Hematopoietic multipotent progenitor cell (in vitro differentiated cells): ENCODE measurements at places on chromosomes 1 and 21.
A peak's percentile ranks its signal among the peaks of the same experiment; 100 is the strongest.

DNA sequence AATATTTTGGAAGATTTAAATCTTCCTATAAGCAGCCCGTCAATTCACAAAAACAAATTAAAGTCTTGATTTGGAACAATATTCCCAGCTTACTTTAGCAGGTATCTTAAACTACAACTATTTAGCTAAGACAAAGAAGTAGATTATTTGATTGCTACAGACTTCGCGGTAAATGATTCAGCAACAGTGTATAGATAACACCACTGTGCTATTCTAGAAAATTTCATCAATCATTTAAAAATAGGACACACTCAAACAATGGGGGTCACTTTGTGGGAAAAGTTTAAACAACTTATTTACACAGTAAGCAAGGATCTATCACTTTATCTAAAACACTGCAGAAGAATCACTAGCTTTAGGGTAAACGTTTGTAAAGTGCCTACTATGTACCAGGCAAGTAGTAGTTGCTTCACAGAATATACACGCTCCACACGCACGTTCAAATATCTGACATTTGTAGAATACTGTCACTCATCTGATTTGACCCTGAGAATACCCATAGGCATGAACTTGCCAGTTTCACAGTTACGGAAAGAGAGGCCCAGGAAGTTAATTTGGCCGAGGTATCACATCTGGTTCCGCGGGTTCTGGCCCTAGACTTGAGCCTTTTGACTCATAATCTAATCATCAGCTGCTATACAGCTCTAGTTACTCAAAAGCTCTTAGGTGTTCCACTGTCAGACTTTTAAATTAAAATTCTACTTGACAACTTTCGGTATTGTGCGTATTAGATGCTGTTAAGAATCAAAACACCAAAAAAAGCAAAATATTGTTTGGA is 876 bp downstream of the DENND2C start:
- peak; percentile 10 for DNase-seq

DNA sequence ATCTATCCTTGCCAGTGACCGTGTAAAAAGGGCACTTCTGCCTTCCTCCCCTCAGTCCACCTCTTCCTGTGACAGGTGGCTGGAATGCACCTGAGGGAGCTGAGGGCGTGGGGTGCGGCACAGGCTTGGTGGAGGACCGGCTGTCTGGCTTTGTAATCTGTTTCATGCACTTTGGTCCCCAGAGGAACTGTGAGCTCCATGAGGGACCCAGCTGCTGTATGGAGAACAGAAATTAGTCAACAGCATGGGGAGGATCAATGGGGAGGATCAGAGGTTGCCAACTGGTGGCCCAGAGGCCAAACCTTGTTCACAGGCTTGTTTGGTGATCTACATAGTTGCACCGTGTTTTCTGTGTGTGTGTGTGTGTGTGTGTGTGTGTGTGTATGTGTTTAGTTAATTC is 19.0 kb upstream of the LUZP1 start:
- no peak for DNase-seq

DNA sequence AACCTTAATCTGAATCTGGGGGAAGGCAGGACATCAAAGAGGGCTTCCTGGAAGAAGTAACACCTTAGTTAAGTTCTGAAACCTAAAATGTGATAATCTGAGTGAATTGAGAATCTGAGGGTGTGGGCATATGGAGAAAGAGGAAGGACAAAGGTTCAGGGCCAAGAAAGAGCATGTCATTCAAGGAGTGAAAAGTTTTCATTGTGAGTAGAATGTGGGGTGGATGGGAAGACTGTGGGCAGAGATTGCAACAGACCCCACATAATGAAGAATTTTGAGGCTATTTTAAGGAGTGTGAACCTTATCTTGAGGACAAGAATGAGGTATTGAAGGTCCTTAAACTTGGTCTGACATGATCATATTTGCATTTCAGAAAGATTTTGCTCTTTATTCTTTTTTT is 227.2 kb downstream of the PTGER3 start:
- DNase-seq: no peak

DNA sequence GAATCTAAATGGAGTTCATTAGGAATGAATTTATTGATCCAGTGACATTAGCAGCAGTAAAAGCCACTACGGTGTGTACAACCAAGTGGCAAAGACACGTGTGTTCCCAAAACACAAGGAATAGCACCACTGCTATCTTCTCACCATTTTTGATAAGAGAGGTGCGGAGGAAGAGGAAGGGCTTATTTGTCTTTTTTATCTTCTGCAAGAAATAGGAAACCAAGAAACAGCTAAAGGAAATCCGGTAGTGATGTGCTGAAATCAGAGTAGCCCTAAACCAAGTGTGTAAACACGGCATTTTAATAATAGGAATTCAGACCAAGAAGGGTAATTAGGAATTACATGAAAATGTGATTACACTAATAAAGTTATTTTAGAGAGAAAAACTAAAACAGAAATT is 9.1 kb upstream of the SCYL3 start:
- no peak for DNase-seq

DNA sequence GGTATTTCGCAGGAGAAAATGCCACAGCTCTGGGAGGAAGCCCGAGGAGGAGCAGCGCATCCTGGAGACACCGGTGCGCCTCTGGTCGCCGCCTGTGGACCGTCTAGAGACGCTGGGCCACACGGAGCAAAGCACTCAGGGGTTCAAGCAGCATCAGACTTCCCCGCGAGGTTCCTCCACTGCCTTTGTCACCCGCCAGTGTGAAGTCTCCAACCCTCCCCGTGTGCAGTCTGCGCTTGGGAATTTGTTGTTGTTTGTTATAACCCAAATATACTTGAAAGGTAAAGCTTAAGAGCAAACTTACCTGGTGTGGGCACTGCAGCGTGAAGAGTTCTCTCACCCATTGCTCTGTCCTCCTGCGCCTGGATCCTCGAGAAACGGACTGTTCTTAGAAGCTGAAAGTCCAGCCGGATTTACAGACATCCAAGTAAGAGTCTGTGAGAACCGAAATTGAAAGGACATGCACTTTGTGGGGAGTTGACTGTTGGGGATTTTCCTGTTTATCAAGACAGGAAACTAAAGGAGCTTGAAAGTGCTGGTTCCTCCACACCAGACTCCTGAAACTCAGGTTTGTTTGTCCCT is at the start of gene GBP4:
Gene GBP4 (minus strand): TSS at position 452 of the 582 bp plus-strand sequence. CDS start 108 bp downstream, at position 344.
- DNase-seq: peak; percentile 50

DNA sequence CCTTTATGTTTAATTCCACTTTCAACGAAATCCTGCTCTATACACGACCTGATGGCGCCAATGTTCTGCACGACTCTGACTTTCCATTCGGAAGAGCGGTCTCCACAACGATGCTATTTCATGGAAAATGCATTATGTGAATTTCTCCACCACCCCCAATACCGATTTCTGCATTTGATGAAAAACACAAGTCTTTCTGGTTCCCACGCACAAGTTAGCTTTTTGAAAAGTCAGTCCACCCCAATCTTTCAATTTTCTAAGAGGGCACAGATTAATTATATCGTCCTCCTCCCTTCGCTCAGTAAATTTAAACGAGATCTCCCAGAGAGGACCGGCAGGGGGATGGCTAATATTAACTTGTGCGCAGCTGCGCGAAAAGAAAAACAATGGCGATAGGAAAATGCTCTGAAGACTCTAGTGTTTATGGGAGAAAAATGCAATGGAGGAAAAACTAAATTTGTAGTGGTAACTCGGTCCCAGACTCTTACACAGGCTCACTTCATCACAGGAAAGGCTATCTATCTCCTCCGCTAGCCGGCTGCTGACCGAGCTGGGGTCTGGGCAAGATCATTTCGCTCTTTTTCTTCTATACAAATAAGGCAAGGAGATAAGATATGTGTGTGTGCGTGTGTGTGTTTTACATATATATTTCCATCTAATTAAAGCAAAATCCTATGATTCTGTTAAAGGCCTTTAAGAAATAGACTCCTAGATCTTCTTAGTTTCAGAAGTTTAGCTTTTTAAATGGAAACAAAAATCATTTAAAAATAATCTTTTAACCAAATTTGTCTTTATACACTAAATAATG is 1.2 kb upstream of the LHX8 start:
- DNase-seq: no peak

- DNase-seq: no peak
Observed at GRCh38 chr1:226664413-226665101, 74.5 kb downstream of the ITPKB start.

- DNase-seq: no peak
Observed at GRCh38 chr1:67960766-67961165, 89.7 kb downstream of the DIRAS3 start.

DNA sequence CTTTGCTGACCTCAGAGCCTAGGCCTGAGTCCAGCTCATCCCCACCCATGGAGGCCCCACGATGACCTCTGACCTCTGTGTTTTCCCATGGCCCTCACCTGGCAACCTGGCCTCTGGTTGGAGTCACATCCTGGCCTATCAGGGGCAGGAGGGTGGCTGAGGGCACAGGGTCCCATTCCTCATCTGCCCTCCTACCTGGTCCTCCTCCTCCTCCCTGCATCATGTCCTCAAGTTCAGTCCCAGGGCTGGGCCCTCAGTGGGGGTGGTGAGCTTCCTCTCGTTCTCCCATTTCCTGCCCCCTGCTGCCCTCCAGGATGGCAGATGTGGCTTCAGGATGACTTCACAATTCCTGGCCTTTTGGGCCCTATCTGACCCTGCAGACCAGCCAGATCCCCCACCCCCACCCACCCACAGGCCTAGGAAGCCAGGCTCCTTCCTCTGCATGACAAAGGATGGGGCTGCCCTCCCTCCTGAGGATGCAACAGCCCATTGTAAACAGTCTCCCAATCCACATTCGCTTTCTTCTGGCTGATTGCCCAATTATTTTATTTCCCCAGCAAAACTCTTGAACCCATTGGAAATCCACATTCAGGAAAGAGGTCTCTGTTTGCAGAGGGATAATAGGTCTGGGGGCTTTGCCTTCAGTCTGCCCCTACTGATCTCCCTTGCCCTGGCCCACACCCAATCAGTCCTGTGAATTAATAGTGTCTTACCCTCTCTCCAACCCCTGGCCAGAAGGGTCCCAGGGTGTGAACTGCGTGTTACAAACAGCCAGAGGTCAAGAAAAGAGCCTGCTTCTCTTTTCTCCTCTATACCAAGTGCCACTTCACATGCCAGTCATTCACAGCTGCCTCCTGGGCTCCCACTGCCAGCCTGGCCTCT is 10.3 kb upstream of the LEFTY1 start:
- DNase-seq: no peak

DNA sequence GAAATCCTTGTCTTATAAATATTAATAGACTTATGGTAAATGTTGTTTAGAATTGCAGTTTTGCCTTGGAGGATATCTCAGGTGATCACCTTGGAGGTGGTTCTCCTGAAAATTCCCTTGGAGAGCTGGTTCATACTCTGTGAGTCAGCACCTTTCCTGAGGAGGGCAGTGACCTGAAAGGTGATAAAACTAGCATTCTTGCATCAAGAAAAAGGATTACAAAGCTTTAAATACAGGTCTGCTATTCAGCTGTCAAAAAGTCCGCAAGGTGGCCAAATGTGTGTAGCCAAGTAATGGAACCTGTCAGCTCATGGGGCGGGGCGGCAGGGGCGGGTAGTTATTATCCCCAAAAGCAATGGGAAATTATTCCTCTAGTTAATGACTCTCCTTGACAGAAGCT is 52.8 kb upstream of the EDARADD start:
- no peak for DNase-seq

- no peak for DNase-seq
Observed at GRCh38 chr1:150963321-150964163, 11.1 kb downstream of the CERS2 start.

DNA sequence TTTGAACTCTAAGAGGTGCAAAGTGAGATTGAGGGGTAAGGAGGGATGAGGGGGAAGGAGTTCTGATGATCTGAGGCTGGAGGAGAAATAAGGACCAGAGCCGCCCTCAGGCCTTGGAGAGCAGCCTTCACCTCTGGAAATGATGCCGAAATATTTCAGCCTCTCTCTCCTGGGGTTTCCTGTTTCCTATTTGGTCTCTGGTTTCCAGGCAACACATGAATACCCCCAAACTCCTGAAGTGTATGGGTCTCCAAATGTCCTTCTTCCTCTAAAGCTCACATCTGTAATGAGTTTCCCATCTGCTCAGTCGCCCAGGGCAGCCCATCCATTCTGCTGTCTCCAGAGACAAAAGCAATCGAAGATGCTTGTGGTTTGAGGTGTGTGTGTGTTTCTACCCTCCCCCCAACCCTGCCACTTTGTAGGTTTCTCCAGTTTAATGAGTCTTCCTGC is 52.0 kb upstream of the FAM20B start:
- no peak for DNase-seq

DNA sequence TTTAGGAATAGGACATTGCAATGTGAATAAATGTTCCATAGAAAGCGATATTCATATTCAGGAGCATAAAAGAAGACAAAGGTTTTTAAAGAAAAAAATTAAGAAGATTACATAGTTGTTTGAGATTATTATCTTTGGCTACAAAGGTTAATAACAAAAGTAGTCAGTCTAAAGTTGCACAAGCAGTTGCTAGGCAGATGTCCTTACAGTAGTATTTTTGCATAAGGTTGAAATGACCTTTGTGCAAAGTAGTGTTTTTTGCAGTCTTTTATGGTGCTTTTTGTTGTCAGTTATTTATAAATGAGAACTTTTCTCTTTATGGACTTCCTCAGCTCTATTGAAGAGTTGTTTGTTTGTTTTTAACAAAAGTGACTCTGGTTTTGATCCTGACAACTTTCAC is 447.8 kb downstream of the AMY1C start:
- no peak for DNase-seq

DNA sequence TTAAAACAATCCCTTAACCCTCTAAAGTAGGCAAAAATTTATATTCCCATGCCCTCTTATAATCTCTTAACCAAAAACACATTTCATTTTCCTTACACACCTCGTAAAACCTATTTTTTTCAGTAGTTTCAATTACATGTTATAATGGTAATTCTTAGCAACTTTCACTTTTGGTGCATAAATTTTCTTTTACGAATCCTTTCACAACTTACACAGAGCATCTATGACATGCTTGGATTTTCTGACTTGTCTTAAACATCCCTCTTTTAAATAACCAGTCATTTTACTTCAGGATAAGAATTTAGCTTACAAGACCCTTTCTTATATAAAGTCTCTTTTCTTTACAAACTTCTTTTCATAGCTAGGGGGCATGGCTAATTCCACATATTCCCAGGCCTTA is 8.9 kb upstream of the MRPL55 start:
- no peak for DNase-seq

DNA sequence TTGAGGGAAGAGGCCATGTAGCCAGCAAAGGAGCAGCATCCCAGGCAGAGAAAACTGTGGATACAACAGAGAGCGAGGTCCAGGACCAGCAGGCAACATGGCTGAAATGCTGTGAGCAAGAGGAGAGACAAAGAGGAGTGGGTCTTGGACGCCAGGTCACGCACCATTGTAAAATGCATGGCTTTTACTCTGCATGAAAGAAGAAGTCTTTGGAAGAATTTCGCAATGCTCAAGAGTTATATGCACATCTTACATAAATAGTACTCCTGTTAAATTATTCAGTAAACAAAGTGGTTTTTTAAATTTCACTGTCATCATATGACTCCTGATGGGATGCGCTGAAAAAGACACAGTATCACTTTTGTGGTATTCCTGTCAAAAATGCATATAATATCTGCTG is 3.5 kb downstream of the CD244 start:
- no peak for DNase-seq

DNA sequence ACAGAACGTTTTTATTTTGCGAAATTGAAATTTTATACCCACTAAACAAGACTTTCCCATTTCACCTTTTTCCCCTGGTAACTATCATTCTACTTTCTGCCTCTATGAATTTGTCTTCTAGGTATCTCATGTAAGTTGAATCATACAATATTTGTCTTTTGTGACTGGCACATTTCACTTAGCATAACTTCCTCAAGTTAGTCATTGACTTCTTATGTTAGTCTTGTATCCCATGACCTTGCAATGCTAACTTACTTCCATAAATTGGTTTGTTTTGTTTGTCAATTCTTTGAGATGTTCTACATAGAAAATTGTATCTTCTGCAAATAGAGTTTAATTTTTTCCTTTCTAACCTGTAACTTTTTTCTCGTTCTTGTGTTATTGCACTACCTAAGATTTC is 26.9 kb downstream of the SH3BP5L start:
- DNase-seq: no peak
